Activated CD4-positive, CD25-positive, alpha-beta regulatory T cell treated with anti-CD3 and anti-CD28 coated beads, Interleukin-2, amount 50 U/mL, for 16 hours (primary cell): ENCODE measurements at places on chromosomes 3 and 15.

DNA sequence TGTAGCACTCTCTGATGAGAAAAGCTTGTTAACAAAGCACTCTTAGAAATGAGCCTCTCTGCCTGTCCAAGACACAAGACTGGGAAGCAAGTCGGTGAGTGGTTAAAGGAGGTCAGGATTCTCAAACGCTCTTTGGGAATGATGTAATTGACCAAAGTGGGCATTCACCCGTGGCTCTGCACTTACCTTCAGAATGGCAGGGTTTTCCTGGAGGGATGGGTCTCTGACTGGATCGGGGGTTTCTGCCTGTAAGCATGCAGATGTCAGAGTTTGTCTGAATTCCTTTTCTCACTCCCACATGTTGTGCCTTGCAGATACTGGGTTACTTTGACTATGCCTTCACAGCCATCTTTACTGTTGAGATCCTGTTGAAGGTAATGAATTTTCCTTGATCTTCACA lies 106.3 kb downstream of the CHDH start:
- no peak for DNase-seq

DNA sequence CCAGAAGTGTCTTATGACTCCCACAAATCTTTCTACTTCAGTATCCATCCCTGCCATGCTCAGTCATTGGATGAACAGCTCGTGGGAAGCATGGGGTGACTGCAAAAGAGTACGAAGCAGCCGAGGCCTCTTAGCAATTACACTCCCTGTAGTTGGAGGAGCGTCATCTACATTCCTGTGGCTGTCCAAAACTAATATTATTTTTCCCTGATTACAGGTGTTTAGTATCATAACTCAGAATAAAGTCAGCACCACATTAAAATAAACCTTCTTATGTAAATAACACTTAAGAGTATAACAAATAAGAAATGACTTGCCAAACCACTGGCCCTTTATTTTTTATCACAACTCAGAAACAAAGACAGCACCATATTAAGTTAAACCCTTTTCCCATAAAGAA lies 141.5 kb downstream of the PLOD2 start:
- DNase-seq, result no peak

DNA sequence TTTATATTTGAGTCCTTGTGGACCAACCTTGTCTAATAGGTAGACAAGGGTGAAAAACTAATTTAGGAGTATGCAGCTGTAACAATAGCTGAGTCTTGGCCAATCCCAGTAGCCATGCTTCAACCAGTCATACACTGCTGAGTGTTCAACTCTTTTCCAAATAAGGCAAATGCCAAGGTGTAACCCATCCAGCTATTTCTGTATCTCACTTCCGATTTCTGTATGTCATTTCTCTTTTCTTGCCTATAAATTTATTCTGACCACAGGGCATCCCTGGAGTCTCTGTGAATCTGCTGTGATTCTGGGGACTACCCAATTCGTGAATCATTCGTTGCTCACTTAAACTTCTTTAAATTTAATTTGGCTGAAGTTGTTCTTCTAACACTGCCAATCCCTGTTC lies 93.2 kb downstream of the MAGI1 start:
- DNase-seq, result no peak

GRCh38 chr3:4656626-4657328 lies 163.6 kb downstream of the ITPR1 start:
- no peak for DNase-seq

DNA sequence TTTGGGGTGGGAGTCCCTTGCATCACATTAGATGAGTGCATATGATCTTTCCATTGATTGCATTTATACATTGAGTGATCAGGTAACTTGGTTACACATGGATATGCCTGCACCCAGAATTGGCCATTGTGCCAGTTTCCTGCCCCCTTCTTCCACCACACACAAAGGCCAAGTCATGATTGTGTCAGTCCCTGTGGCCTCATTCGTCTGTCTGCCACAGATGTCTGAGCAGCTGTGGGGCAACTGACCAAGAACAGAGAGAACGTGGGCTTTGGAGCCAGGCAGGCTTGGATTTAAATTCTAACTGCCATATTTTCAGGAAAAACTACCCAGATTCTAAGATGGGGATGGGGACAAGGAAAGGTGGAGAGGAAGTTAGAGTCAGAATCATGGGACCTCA lies 27.0 kb downstream of the CCNL1 start:
- DNase-seq, result no peak

GRCh38 chr3:14935592-14936345 lies 11.6 kb upstream of the NR2C2 start:
- no peak for DNase-seq

- DNase-seq, result no peak
These were observed 6.9 kb upstream of the TNFSF10 start for GRCh38 chr3:172530101-172530561.

- DNase-seq, result no peak
These were observed 887.4 kb downstream of the FHIT start for GRCh38 chr3:60363817-60364216.

GRCh38 chr3:29679944-29680343 lies 399.1 kb downstream of the RBMS3 start:
- no peak for DNase-seq

DNA sequence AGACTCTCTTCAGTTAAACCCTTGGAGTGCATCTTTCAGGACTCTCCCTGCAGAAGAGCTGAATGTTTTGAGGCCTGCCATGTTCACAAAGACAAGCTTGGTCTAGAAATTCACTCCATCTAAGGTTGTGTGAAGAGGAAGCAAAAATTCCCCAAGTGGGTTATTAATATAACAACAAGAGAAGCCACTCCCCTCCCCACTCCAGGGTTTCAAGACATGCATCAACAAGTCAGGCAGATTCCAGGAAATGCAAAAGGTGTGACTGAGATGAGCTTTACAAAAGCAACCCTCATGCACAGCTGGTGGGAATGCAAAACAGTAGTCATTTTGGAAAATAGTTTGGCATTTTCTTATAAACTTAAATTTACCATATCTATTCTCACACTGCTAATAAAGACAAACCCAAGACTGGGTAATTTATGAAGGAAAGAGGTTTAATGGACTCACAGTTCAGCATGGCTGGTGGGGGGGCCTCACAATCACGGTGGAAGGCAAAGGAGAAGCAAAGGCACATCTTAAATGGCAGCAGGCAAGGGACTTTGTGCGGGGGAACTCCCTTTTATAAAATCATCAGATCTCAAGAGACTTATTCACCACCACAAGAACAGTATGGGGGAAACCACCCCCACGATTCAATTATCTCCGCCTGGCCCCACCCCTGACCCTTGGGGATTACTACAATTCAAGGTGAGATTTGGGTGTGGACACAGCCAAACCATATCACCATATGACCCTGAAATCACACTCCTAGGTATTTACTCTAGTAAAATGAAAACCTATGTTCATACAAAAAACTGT lies 31.3 kb downstream of the TARS3 start:
- DNase-seq, result no peak

GRCh38 chr15:89429986-89430385 lies 66.4 kb downstream of the RHCG start:
- no peak for DNase-seq

GRCh38 chr3:139521816-139522215 lies 17.7 kb downstream of the RBP1 start:
- no peak for DNase-seq

GRCh38 chr3:33067484-33067883 lies 29.5 kb downstream of the GLB1 start:
- no peak for DNase-seq

DNA sequence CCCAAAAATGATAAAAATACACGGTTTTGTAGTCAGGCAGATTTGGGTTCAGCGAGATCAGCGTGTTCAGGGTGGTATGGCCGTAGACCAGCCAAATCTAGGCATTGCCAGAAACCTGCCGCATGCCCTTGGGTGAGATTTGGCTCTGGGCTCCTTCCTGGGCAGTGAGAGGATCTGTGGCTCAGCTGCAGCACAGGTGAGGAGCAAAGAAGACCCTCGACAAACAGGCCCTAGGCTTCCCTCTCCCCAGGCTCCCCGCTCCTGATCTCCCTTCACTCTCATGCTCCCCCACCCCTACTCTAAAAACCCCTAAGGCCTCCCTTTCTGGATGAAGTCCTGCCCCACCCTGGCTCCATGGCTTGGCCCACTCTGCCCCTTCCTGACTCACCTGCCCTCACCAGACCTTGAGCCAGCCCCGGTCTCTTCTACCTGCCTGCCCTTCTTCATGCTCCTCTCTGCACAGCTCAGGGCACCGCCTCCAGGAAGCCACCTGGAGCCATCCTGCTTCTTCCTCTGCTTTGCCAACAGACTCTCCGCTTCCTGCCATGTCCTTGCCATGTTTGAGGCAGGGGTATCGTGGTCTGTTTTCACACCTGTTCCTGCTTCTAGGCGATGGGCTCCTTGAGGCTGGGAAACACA lies 88.1 kb downstream of the CORO2B start:
- DNase-seq, result no peak

DNA sequence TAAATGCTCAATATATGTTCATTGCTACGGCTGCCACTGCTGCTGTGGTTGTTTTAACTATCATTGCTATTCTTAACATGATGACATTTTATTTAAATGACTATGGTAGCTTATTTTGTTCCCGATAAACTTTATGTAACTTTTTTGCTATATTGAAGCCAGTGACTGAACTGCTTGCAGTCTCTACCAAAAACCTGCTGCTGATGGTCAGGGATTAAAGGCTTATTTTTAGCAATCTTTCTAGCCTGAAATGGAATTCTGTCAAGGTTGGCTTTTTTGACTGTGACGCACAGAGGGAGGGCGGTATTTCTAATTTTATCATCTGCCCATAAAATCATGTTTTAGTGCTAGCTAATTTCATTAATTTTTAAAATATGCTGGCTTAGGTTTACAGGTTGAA lies 271.8 kb downstream of the KCNH8 start:
- no peak for DNase-seq

- no peak for DNase-seq
These were observed 30.1 kb upstream of the FILIP1L start for GRCh38 chr3:100144255-100144866.

GRCh38 chr15:83398626-83399025 lies 48.5 kb upstream of the SH3GL3 start:
- no peak for DNase-seq

DNA sequence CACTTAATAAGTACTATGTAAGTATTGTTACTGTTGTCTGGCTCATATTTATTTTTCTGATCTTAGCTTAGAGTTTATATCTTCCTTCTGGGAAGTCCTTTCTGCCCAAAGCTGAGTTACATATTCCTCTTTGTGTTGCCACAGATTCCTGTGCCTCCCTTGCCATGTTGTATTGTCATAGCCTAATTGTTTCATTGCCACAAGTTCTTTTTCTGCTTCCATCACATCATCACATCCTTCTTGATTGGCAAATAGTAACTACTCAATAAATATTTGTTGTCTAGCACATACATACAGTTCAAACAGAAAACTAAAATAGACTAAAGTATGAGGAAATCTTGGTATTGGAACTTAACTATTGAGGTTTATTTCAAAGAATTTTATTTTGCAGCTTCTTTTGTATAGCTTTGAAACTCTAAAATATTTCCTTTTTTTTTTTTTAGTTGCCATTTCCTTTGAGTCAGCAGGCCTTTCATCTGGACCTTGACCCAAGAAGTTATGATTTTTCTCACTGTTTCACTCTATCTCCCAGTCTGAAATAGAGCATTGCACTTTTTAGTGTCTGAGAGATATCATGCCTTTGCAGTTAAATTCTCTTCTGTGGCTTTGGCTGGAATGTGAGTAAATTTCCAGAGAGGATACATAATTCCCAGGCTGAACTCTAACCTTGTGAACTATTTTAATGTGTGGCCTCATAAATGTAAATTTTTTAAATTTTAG lies 98.2 kb downstream of the ZNF609 start:
- no peak for DNase-seq

DNA sequence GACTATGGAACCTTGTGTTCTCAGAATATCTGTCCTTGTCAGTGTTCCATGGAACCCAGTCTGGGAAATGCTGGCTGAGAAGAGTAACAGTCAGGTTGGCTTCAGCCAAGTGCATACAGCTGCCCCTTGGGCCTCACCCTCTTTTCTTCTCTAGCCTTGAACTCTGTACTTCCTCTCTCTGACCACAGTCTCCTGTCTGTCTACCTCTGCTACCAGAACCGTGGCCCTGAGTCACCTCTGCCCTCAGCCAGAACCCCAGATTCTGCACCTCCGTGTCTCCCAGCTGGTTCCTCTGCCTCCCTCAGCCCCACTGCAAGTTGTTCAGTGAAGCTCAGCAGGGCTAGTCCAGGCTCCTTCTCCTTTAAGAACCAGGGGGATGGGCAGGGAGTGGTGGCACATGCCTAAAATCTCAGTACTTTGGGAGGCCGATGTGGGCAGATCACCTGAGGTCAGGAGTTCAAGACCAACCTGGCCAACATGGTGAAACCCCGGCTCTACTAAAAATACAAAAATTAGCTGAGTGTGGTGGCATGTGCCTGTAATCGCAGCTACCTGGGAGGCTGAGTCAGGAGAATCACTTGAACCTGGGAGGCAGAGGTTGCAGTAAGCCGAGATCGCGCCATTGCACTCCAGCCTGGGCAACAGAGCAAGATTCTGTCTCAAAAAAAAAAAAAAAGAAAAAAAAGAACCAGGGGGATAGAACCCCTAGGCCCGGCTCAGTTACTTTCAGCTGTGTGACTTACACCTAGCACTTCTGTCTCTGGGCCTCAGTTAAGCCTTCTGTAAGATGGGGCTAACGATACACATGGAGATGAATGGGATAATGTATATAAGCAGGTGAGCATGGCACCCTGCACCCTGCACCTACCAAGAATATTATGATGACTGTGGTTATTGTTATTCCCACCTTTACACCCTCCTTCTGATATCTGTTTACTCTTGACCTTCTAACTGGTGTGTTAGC lies 24.3 kb upstream of the TATDN2 start:
- no peak for DNase-seq

GRCh38 chr3:15476378-15476777 lies 45.1 kb downstream of the COLQ start:
- no peak for DNase-seq

DNA sequence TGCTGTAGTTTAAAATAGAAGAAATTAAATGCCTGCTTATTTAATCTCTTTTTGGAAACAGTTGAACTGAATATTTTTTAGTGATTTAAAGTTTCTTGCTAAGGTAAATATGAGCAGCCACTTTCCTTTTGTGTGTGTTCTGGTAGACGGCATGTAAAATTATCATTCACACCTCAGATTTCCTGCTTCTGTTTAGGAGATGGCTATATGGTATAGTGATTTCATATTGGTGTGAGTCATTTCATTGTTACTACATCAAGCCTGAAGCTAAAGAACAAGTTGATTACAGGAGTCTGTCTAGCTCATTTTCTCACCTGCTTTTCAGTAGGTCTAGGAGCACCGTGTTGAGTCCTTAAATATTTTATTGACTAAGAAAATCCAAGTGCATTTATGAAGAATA lies 2.2 kb downstream of the LRCH3 start:
- no peak for DNase-seq

DNA sequence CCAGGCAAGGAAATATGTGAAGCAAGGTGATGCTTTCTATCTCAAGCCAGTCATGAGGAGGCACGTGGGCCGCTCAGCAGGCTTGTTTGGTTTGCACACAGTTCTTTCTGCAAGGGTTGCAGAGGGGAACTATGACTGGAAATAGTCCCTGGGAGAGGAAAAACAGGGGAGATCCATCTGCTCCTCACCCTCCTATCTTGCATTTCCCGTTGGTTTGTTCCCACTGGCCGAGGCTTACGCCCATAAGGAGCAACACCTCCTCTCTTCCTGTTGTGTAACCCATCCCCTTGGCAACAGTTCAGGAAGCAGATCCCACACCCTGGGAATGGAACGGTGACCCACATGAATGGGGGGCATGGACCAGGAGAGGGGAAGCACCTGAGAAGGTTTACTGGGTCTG lies 72.1 kb upstream of the MAGI1 start:
- no peak for DNase-seq
